ENCODE measurements at places on chromosomes 2 and 18.

- DNase-seq: no peak
Measured at GRCh38 chr2:167637741-167638140, 609.7 kb downstream of the STK39 start.

GRCh38 chr2:1744151-1744445 is 217 bp downstream of the PXDN start:
- peak; percentile 13 for DNase-seq

DNA sequence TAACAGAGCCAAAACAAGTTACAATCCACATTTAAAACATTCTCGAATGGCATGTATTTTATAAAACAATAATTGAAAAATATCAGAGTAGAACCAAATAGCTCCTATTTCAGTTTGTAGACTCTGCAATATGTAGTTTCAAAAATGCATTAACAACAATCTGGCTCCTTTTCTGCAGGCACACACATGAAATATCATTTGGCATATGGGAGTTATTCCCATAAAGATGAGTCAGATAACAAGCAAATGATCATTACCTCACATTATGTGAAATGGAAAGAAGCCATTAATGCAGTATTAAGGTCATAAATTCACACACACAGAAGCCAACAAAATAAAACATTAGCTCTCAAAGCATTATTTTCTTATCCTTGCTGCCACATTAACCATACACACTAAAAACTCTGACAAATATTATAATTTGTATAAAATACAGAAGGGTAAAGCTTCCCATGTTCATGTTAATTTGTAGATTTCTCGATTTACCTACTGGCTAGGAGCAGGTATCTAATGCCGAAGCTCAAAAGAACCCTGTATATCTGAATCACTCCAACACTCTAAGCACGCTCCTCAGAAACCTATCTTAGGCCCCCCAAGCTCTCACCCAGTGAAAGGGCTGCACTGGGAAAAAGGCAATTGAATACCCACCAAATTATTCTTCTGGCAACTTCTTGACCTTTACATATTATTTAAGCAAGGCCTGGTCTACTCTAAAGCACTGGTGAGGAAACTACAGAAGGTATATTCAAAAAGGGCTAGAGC is 13.8 kb downstream of the NBAS start:
- no peak for DNase-seq

- no peak for DNase-seq
Measured at GRCh38 chr2:231987124-231987727, 25.7 kb downstream of the DIS3L2 start.

DNA sequence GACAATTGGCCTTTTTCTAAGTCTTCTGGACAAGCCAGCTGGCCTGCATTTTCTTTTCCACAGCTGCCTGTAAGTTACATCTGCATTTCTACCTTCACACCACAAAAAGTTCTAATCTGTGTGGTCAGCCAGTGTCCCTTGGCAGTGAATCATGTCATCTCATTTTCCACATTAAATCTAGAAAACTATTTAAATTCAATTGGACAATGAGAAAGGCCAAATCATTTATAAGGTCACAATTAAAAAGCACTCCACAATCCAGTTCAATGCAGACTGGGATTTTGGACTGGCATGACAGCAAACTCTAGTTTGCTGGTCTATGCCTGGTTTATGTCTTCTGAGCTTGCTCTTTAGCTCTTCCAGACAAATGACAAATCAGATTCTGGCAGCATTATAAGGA is 494.2 kb upstream of the SPHKAP start:
- DNase-seq: no peak

DNA sequence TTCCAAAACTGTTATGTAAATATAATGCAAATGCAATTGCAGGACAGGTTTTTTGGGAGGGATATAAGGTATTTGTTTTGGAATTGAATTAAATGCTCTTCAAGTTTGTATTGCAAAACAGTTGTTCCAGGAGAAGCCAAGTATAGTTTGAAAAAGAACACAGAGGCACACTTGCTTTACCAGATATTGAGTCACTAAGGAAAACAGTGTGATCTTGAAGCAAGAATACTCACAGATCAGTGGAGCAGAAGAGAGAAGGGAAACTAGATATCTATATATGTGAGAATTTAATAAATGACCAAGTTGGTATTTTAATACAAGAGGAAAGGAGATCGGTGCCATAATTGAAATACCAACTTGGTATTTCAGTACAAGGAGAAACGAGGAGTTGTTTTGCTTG is 178.9 kb downstream of the CAPN13 start:
- no peak for DNase-seq

GRCh38 chr2:237873897-237874551 is 14.6 kb downstream of the RAMP1 start:
- no peak for DNase-seq

GRCh38 chr2:212554233-212554632 is 15.6 kb upstream of the ERBB4 start:
- no peak for DNase-seq
